ENCODE measurements at places on chromosomes 3 and 15.

- DNase-seq, result no peak
Observed at GRCh38 chr3:184016169-184016570, 1.5 kb downstream of the ABCC5 start.

- DNase-seq, result no peak
Observed at GRCh38 chr3:149919509-149919908, 51.2 kb downstream of the PFN2 start.

- no peak for DNase-seq
Observed at GRCh38 chr15:36773698-36774097, 194.3 kb downstream of the CDIN1 start.

GRCh38 chr3:52277972-52278509, 408 bp downstream of the WDR82 start:
- peak; percentile 48 for DNase-seq

DNA sequence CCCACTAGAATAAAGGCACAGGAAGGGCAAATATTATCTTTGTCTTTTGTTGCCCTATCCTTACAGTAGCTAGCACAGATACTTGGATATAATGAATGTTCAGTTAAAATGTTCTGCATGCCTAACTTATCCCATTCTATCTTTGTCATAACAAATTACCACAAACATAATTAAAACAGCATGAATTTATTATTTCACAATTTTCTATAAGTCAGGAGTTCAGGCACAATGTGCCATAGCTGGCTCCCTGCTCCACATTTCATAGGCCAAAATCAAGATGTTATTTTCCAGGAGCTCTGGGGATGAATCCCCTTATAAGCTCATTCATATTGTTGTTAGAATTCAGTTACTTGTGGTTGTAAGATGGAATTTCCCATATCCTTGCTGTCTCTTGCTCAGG, 975.5 kb downstream of the IGSF11 start:
- no peak for DNase-seq

GRCh38 chr3:53074366-53074696, 28.5 kb upstream of the SFMBT1 start:
- DNase-seq, result no peak

All from BE2C (cell line).